ENCODE measurements at places on chromosomes 5 and 9.

DNA sequence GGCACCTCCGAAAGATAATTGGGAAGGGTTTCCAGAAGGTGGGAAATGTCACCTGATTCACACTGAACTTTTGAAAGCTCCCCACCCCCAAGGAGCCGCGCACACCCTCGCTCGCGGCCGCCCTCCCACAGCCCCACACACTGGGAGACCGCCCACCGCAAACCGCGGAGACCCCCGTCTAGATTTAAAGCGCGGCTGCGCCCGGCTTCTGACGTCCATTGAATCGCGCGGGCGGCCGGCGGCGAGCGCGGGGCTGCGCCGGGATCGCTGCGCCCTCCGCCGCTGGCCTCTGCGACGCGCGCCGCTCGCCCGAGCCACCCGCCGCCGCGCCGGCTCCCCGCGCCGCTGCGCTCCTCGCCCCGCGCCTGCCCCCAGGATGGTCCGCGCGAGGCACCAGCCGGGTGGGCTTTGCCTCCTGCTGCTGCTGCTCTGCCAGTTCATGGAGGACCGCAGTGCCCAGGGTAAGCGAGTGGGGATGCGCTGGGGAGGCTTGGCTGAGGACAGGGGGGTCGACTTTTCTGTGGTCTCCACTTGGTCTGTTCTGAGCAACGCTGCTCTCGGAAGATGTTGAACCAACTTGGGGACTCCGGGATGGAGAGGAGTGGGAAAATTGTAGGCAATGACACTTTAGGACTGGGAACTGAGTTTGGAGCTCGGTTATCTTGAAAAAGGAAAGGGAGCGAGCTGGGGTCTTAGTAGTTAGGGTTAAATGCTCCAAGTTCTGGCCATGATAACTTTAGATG, at the start of gene FST:
Gene FST, plus strand, starts transcription at position 214 of the 743 bp plus-strand sequence. Its CDS starts 163 bp downstream, at position 377.
- DNase-seq: peak; percentile 67

DNA sequence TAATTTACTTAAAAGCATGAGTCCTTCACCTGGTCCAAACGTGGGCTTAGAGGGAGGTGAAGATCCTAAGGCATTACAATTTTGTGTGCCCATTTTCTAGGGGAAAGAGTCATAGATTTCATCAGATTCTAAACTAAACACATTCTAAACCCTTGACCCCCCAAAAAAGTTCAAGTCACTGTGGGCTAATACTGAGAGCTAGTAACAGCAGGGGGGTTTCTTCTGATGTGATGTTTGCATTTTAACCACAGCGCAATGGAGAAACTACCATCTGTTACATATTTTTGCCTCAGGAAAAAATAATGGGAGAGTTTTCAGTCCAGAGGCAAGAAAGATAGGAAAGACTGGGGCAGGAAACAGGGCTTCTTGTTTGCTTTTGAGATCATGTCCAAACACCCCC, 110.8 kb upstream of the SLC1A3 start:
- no peak for DNase-seq

DNA sequence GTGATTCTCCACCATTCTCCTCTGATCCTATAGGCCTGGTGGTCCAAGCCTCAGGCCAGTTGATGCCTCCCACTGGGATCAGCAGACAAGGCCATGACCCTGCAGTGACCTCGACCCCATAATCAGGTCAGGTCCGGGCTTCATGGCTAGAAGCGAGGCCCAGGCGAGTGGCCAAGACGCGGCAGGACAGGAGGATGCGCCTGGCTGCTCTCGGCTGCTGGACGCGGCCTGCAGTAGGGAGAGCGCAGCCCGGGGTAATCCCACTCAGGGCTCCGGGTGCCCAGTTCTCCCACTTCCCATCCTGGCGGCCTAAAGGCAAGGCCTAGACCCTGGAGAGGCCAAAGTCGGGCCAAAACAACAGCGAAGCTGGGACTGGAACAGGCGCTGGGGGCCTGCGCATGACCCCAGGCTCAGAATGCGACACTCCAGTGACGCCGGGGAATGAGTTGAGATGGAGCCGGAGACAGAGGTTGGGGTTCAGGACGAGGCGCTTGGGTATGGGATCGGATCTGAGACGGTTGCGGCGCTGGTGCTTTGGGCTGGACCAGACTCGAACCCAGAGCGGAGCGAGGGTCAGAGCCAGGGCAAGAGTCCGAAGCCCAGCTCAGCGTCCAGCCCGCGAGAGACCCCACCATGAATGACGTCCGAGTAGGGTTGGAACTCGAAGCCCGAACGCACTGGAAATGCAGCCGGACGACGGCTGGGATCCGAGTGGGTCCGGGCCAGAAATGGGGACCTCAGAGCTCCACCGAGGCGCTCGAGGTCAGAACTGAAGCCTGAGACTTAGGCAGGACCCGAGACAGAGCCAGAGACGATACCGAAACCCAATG, 3.2 kb downstream of the LHX6 start:
- DNase-seq: no peak

DNA sequence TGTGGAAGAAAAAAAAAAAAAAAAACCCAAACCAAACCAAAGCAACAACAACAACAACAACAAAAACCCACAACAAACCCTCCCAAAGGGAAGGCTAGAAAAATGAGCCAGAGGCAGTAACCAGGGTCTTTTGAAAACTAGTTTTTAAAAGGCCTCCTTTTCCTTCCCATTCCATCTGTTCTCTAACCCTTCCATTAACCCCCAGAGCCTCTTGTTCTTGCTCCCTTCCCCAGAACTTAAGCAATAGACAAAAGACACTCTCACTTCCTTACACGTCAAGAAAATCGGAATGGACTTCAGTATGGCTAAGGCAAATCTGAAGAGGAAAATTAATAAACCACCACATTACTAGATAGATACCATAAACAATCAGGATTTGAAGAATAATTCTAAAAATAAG, 292.8 kb downstream of the ARL15 start:
- DNase-seq: no peak

DNA sequence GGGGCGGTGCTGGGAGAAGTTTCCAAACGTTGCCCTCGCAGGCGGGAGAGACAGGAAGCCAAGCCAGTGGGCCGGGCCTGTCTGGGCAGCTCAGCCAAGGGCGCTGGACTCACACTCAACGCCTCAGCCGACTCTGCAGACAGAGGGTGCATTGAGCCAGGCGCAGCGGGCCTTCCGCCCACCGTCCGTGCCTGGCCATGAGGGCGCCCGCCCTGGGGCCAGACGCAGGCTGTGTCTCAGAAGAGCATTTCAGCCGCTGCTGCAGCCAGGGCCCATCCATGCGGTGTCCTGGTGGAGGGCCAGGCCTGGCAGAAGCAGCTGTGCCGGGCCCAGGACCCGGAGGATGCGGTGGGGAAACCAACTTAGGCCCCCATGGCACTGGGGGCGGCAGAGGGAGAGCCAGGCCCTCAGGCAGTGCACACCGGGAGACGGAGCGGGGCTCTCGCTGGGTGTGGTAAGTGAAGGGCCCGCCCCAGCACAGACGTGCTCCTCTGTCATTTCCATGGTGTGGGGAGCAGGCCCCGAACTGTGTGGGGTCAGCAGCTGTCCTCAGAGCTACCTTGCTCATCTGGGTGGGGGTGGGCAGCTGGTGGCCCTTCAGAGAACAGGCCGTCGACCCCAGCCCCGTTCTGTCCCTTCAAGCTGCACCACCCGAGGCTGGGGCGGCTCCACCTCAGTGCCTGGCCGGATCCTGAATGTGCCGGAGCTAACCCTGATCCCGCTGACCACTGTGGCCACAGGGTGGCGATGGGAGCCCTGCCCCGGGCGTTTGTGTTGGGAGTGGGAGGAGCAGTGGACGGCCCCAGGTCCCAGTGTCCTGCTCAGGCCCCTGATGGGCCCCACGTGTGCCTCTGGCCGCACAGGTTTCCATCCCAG, 18.0 kb downstream of the DNLZ start:
- DNase-seq: no peak

DNA sequence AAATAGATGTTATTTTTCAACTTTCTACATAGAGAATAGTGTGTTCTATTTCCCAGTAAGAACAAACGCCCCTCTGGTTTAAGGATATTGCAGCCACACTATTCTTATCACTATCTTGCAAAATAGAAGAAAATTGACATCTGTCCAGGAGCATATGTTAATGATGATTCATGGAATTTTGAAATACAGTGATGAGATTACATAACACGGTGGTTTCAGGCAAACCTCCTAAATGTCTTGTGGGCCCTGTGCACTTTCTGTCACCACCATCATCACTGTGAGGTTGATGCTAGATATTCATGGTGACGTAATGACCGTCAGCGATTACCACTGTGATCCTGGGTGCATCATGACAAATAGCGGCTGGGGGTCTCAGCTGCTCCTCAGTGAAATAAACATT, 48.1 kb downstream of the CFAP90 start:
- DNase-seq: no peak

DNA sequence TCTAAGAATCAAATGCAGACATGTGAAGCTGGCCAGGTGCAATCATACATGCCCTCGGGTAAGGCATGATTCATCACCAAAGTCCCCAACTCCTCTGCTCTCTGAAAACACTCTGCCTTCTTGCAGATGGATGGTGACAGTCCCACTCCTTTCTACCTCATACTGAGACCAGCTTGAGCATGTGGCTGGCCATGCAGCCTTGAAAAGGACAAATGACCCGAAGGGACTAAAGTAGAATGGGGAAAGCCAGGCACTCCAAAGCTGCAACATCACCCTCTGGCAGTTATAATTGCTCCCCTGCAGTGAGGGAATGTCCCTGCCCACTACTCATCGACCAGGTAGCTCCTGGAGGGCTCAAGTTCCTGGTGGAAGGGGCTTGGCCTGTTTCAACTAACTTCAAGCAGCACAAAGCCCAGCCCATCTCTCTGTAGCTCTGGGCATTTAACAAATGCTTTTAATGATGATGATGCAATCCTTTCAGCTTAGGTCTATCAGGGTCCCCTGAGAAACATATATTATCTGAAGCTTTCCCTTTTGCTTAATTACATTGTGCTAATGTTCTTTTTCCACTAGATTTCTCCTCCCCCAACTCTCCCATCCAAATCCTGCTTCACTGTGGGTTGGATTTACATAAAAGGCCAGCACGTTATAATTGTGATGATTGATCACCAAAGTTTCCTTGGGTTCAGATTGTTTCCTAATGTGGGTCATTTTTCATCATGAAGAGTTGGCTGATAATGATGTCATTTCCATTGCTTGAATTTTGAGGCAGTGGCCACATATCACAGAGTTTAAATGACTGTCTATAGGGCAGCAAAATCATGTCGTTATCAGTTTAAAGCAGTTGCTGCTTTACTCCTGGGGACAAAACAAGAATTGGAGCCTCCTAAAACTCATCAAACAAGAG, 436.5 kb upstream of the SLC30A5 start:
- DNase-seq: no peak

DNA sequence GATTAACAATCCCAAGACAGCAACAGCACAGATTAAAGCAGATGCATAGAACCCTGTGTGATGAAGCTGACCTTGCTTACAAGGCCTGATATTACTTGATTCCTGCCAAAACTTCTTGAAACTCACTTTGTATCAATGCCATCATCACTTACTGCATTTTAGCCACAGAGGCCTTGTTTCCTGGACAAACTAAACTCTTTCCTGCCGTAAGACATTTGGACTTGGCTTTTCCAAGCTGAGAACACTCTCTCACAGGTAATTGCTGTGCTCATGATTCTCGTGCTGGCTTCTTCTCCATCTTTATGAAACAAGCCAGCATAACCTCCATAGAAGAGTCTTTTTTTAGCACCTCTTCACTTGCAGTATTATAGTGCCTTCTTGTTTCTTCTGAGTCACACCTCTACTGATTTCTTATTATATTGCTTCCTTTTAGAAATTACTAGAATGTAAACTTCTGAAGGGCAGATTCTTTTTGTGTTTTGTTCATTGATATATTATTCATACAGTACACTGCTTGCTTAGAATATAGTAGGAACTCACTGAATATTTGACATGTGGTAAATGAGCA, 456.5 kb upstream of the ZNF608 start:
- DNase-seq: no peak

All from mesothelial cell of epicardium (in vitro differentiated cells).